ENCODE measurements at places on chromosomes 16 and 17. TPM values are rescaled to one million over a fixed set of nuclear protein-coding genes. Genes with fewer than 3 reads are reported as not detected.

FOXF1 gene
- total RNA-seq, result 25.4 TPM

SERPINF2 gene
- not detected for total RNA-seq

SPIRE2 gene
- 1.9 TPM for total RNA-seq

NOD2 gene
- not detected for total RNA-seq

USP10 gene
- total RNA-seq, result 53.8 TPM

TLCD3B gene
- total RNA-seq, result 0.34 TPM

CBLN1 gene
- not detected for total RNA-seq

TNFSF13 gene
- 1.2 TPM for total RNA-seq

SBK1 gene
- total RNA-seq, result under 0.01 TPM

ZNF778 gene
- total RNA-seq, result 1.3 TPM

KRT39 gene
- not detected for total RNA-seq

FSCN2 gene
- not detected for total RNA-seq

LLGL2 gene
- 0.30 TPM for total RNA-seq

EVPL gene
- total RNA-seq, result not detected

TMEM106A gene
- total RNA-seq, result 5.1 TPM

C17orf107 gene
- total RNA-seq, result 2.5 TPM

C16orf86 gene
- total RNA-seq, result 3.5 TPM

SPATA32 gene
- not detected for total RNA-seq

TSNAXIP1 gene
- total RNA-seq, result 1.2 TPM

CCL16 gene
- total RNA-seq, result not detected

ESRP2 gene
- 0.30 TPM for total RNA-seq

NPW gene
- total RNA-seq, result 1.6 TPM

PRAC2 gene
- not detected for total RNA-seq

HOXB9 gene
- 0.15 TPM for total RNA-seq

USP43 gene
- 0.50 TPM for total RNA-seq

SEPTIN12 gene
- total RNA-seq, result not detected

NECAB2 gene
- 0.30 TPM for total RNA-seq

HS3ST3A1 gene
- 20.5 TPM for total RNA-seq

ZP2 gene
- not detected for total RNA-seq

PRSS8 gene
- total RNA-seq, result 0.30 TPM

C1QL1 gene
- total RNA-seq, result 1.0 TPM

G6PC1 gene
- not detected for total RNA-seq

ZMYND15 gene
- total RNA-seq, result not detected

Measured in bronchus fibroblast of lung (primary cell).